AG04449 (cell line): ENCODE measurements at places on chromosomes 5 and 9.
A peak's percentile ranks its signal among the peaks of the same experiment; 100 is the strongest.

DNA sequence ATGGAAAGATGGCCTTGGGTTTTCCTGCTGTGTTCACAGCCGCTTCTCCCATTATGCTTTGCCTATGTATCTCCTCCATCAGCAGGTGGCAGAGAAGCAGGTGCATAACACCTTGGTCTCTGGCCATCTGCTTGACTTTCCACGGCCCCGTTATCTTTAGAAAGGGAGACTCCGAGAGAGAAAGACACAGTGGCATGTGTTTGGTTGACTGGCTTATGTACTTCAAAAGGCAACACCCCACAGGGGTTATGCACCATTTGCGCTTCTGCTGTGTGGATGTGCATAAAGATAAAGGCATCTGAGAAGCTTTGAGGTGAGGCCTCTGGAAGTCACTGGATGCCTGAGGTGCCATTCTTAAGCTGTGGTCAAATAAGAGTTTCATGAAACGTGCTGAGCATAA is 138.4 kb downstream of the EGFLAM start:
- DNase-seq: no peak

GRCh38 chr5:125829349-125829748 is 593.9 kb upstream of the GRAMD2B start:
- no peak for DNase-seq

GRCh38 chr9:116094846-116095245 is 58.7 kb upstream of the PAPPA start:
- DNase-seq: no peak

- DNase-seq: peak; percentile 40
Measured at GRCh38 chr5:54024466-54024865, 285.9 kb downstream of the ARL15 start.

DNA sequence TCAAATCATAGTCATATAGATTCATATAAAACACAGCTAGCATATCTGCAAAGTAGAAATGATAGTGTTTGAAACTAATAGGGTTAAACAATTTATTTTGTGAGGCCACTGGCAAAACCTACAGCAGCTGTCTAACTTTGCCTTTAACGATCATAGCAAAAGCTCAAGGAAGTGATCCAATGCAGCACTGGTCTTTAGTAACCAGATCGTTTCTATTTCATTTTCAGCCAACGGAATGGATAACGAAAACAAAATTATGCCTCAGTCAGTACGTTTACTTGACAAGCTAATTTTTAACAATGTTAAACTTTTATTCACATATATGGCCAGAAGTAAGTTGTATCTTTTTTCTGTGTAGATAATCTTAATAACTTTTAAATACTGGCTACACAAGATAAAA is 17.7 kb downstream of the MLLT3 start:
- DNase-seq: no peak

DNA sequence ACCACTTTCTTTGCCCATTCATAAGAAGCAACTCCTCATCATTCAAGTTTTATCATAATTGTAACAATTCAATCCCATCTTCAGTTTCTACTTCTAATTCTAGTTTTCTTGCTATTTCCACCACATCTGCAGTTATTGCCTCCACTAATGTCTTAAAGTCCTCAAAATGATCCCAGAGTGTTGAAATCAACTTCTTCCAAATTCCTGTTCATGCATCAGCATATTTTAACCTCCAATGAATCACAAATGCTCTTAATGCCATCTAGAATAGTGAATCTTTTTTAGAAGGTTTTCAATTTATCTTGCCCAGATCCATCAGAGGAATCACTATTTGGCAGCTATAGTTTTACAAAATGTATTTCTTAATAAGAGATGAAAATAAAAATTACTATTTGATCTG is 3.2 kb upstream of the SRP19 start:
- DNase-seq: no peak

DNA sequence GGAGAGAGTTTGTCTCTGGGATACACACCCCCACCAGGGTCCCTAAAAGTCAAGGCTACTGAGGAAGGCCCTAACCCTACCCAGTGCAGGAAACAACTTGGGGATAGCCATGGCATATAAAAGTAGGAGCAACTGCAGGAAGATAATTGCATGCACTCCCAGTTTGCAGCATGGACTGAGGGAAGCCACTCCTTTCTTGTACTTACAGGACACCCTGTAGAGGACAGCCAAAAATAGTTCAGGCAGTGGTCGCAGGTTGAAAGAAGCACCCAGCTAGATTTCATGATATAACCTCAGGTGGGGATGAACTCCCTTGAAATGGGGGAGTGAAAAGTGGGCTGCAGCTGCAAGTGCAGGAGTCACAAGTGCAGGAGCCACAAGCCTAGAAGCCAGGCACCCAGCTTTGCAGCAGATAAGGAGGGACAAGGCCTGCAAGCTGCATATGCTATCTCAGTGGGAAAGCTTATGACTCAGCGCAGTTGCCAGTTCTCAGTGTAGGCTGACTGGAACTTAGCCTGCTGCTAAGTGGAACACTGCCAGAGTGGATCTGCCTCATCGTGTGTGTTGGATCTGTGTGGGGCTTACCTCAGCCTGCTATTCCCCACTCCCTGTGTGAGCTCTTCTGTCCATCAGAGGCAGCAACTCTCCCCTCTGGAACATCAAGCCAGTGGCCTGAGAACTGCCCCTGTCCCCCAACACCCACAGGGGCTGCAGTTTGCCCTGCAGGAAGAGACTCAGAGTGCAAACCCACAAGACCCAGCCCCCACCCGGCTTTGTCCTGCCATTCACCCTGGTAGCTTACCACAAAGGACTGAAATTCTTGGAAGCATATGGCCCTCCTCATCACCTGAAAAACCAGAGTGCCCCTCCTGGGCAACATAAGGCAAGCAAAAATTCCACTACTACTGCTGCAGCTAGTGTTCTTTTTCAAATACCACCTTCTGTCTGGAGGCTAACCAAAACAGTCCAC is 42.7 kb downstream of the CYLC2 start:
- no peak for DNase-seq

DNA sequence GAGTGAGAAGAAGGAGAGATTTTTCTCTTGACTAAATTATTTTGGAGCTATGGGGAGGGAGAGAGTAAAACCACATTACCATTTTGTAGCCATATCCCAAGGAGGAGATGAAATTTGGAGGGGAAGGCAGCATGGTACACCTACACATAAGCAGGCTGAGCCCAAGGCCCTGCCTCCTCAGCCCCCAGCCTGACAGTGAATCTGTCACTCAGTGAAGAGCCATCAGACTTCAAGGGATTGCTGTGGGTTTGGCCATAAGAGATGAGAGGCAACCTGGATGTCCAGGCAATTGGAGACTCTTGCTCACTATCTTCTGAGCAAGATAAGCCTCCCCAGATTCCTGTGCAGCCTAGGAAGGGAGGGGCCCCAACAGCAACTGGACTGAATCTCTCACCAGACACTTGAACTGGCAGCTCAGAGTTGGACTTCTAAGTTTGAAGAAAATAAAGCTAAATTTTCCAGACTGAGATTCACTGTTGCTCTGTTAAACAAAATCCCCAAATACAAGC is 216.6 kb downstream of the SEMA6A start:
- no peak for DNase-seq

DNA sequence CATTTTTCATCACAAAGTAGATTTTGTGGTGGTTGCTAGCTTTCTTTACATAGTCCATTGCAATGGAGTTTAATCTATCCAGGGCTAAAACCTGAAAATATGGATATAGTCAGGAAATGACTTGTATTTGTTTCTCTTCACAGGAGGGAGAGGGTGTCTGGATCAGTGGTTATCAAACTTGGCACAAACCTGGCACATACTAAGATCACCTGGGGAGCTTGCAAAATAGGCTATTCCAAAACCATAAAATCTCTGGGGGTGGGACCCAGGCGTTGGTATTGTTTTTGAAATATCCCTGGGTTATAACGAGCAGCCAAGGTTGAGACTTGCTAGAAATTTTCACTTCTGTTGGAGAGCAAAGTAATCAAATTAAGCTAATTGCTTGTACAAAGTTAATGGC is 179.9 kb downstream of the PCSK1 start:
- no peak for DNase-seq

DNA sequence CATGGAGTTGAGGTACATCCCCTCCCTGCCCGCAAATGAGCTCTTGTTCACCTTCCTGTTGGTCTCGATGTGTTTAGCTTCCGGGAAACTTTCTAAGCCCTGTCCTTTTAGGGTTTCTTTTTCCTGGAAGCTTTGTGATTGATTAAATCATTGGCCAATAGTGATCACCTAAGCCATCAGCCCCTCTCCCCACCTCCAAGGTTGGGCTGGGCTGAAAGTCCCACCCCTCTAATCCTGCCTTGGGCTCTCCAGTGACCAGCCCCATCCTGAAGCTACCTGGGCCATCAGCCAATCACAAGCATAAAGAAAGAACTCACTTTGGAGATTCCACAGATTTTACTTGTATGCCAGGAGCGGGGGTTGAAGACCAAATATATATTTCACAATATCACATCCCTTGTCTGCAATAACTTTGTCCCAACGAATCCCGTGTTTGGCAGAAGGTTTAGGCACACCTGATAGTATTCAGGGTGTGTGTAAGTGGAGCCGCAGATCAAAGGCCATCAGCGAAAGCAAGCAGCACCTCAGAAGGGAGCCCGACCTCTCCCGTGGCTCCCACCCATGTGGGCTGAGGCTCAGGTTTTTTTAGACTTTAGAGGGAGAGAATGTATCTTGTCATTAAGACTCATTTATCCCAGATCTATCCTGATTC is 20.4 kb downstream of the ROPN1L start:
- DNase-seq: no peak

- DNase-seq: no peak
Measured at GRCh38 chr9:75156858-75157257, 68.5 kb downstream of the OSTF1 start.

- no peak for DNase-seq
Measured at GRCh38 chr9:13983607-13984006, 330.3 kb downstream of the NFIB start.

DNA sequence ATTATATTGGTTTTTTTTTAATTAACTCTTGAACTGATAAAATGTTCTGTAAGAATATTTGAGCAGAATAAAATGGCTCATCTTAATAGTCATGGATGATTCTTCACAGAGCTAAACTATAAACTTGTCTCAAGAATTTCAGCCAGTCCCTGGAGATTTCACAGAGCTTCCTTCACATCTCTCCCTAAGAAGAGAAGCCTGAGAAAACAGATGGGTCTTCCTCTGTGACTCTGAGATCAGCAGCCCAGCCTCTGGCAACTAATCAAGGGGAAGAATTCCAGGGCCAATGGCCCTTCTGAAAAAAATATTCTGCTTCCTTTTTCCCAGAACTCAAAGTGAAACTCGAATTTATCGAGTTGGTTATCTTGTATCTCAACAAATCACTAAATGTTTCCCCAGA is 122.2 kb upstream of the ITGA1 start:
- DNase-seq: no peak

- DNase-seq: no peak
Measured at GRCh38 chr9:3500044-3500443, 25.8 kb downstream of the RFX3 start.

DNA sequence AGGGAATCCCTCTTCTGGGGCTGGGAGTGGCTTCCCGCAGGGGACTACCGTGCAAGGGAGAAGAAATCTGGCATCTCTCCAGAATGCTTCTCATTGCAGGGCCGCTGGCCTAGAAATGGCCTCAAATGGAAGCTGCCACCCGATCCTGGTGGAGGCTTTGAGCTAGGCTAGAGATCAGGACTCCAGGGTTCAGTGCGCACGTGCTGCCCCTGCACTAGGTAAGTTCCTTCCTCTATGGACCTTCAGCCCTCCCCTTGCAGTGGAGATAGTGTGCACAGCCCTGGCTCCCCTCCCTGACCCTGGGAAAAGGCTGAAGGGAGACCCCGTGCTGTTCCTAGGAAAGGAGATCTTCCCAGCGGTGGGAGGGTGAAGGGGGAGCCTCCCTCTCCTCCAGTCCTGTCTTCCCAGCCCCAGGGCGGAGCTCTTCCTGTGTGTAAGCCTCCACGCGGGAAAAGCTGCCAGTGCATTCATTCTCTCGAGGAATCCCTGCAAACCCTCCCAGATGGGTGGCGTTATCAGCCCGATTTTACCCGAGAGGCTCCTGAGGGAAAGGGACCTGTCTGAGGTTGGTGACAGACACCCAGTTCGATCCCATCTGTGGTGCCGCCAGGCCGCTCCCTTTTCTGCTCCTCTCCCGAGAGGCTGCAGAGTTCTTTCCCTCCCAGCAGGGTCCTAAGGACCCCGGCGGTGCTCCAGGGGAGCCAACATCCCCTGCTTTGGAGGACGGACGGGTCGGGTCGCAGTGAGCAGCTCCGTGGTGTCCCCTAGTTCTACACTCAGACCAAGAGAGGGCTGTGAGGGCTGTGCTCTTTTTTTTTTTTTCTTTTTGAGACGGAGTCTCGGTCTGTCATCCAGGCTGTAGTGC is 1.4 kb upstream of the CERCAM start:
- DNase-seq: no peak
